ENCODE measurements at places on chromosomes 1 and 21.

DNA sequence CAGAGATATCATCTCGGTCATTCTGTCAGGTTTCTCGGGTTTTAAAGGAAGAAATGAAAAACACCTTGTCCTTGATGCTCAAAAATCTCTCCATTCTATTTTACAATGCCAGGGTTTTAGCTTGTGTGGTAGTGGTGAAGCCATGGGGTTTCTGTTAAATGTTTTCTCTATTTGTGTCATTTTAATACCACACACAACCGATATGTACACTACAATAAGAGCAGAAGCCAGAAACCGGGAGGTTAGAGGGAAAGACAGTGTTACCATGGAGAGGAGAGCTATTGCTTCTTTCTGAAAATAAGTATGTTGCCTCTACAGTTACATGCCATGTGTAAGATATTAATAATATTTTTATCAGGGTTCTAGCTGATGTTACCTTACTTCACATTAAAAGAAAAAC, 2.8 kb downstream of the SLC35D1 start:
- no peak for DNase-seq

GRCh38 chr1:61140778-61141177, 58.4 kb downstream of the NFIA start:
- DNase-seq: no peak

DNA sequence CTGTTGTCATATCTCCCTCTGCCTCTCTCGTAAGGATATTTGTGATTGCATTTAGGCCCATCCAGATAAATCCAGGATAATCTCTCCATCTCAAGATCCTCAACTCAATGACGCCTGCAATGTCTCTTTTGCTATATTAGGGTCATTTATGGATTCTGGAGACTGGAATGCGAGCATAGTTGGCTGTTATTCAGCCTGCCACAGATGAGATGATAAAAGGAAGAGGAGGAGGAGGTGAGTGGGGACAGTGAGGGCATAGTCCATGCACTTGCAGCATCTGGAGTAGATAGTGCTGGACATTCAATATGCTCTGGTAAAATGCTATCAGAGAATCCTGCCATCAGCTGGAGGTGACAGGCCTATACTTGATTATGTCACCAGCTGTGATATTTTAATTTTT, 131.6 kb upstream of the CACNA1E start:
- no peak for DNase-seq

DNA sequence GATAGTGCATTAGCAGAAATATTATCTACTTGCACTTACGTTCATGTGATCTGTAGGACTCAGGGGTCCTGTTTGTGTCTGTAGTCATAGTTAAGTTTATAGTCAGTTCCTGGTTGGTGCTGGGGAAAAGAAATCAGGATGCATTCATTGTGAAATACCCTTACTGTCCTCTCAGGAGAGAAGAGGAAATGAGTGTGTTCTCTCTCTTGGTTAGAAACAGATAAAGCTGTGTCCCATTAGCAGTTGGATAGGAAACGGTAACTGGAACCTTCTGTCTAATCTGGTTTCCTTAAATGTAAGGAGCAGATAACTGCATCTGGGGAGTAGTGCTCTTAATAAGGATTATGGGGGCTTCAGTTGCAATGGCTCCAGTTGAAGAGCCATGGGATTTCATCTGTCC, 8.9 kb downstream of the SDCCAG8 start:
- DNase-seq: no peak

- no peak for DNase-seq
Measured at GRCh38 chr1:18183533-18183932, 75.9 kb downstream of the IGSF21 start.

GRCh38 chr1:161743231-161743630, 6.4 kb upstream of the DUSP12 start:
- no peak for DNase-seq
